ENCODE measurements at places on chromosomes 4 and X.

DNA sequence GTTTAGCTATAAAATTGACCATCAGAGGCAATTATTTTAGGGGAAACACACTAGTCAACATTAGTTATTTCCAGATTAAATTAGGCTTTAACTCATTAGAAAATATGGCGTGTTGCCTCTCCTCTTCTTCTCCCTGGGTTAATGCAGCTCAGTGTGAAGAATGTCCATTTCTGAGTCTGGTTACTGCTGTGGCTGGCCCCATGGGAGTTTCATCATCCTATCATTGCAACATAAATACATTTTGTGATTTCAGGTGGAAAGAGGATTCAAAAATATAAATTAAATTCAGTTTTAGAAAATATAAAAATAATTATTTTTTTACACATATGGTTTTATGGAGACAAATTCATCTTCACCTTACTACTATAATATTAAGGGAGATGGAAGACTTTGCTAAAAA, 288.5 kb upstream of the ARSJ start:
- H3K27me3 ChIP-seq = no peaks in the 10 kb centered on the region
- no peak overlapping the region for H3K4me3 ChIP-seq
- no peaks in the 10 kb centered on the region for H3K4me1 ChIP-seq
- no peak overlapping the region for H3K27ac ChIP-seq

GRCh38 chr4:44646151-44646550, 5.3 kb downstream of the YIPF7 start:
- H3K4me3 ChIP-seq = no peak overlapping the region
- H3K27me3 ChIP-seq = no peaks in the 10 kb centered on the region
- H3K36me3 ChIP-seq = no peaks in the 10 kb centered on the region
- no peak overlapping the region for H3K27ac ChIP-seq

DNA sequence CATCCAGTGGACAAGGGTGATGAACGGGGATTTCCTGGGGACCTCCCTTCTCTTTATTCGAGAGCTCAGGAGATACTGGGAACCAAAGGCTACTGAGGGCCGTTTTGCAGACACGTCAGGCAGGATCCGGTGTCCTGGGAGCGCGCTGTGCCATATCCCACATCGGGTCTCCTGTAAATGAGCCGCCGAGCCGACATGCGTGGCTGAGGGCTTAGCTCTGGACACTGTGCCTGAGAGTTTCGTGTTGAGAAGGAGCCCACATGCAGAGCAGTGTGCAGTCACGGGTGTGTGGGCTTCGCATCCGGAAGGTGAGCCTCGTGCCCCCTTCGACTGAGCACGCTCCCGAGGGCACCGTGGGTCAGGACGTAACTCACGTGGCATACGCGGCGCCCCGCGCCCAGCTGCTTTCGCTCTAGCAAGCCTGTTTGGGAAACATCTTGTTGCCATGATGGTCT, 28.5 kb upstream of the HGFAC start:
- H3K36me3 ChIP-seq = no peaks in the 10 kb centered on the region
- H3K27me3 ChIP-seq = no peaks in the 10 kb centered on the region
- H3K27ac ChIP-seq = no peak overlapping the region
- H3K4me1 ChIP-seq = peaks cover 29% of the 10 kb centered on the region

- no peaks in the 10 kb centered on the region for H3K27me3 ChIP-seq
- DNase-seq = no peak
- no peaks in the 10 kb centered on the region for H3K36me3 ChIP-seq
Measured at GRCh38 chr4:147362938-147363337, 118.0 kb upstream of the EDNRA start.

DNA sequence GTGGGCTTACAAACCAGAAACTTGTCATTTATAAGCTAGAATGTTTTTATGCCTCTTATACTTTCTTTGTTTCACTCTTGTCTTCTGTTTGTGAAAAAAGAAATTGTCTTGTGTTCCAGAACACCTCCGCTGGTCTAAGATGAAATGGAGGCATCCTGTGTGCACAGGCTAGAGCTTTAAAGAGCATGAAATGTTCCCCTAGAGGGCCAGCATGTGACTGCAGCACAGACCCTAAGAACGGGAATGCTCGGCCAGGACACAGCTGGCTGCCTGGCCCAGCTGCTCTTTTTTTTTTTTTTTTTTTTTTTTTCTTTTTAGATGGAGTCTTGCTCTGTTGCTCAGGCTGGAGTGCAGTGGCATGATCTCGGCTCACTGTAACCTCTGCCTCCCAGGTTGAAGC, 33.6 kb downstream of the SETD7 start:
- peak; percentile 36 for DNase-seq
- H3K4me1 ChIP-seq = peaks cover 9% of the 10 kb centered on the region
- H3K27me3 ChIP-seq = no peaks in the 10 kb centered on the region

DNA sequence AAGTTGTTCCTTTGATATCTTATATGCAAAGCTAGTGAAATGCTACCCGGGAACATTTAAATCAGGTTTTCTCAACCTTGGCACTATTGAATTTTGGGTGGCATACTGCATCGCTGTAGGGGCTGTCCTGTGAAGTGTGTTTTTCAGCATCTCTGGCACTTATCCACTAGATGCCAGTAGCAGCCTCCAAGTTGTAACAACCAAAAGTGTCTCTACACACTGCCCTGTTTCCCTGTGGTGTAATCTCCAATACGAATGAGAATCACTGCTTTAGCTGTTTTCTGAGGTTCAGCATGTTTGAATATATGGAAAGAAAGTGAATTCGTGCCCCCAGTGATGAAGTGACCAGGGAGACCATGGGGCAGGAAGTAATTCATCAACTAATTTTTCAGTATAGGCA, 551.6 kb upstream of the PRKX start:
- no peak overlapping the region for H3K27ac ChIP-seq
- H3K36me3 ChIP-seq = no peaks in the 10 kb centered on the region
- DNase-seq = no peak
- no peaks in the 10 kb centered on the region for H3K27me3 ChIP-seq

DNA sequence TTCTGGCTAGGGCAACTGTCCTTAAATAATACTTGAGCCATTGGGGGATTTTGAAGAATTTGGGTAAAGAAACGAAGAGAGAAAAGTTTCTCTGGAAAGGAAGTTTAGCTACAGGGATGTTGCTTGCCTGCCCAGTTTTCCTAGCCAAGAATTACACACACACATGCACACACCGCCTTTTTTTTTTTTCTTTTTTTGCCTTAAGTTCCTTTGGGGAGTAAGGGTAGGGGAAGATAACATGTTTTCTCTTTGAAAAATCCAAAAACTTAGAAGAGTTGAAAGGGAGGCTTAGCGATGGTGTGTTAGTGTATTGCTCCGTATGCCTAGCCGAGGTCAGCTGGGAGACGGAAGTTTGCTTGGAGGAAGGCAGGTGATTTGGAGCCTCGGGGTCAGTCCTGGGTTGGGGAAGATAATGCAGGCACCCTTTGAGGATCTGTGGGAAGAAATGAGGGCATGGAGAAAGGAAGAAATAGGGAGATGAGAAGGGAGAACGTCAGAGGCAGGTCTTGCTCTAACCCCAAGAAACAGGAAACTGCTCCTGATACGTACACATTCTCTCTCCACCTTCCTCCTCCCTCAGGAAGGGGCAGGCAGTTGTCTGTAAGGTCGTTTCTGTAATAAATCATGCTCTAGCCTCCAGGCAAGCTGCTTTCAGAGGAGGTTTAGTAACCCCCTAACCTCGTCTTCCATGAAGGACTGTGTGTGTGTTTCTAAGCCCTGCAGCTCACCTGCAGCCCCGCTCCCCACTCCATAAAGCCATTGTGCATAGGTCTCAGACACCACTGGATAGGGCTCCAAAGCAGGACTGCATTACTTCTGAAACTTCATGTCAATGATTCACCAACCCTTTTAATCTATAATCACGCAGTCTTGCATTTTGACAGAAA, 10.5 kb downstream of the KLF3 start:
- no peak overlapping the region for H3K4me3 ChIP-seq
- DNase-seq = peak; percentile 15
- H3K27ac ChIP-seq = peak overlapping the region; percentile 33
- H3K27me3 ChIP-seq = no peaks in the 10 kb centered on the region
- H3K4me1 ChIP-seq = peaks cover 55% of the 10 kb centered on the region

DNA sequence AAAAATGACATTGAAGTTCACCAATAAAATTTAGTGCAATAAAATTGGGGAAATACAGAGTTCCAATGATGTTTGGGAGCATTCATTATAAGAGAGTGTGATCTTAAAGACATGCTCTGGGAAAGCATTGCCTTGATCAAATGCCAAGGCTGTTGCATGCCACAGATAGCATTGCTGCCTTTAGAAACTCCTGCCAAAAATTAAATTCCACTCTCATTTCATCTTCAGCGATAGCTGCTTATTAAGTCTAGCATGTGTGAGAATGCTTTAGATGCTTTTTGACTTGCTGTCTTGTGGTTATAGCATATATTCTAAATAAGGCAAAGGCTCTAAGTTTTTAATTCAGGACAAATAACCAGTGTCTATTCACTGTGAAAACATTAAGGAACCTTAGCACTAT, 49.3 kb downstream of the NPNT start:
- no peaks in the 10 kb centered on the region for H3K36me3 ChIP-seq
- no peak for DNase-seq
- no peak overlapping the region for H3K27ac ChIP-seq
- no peaks in the 10 kb centered on the region for H3K27me3 ChIP-seq

DNA sequence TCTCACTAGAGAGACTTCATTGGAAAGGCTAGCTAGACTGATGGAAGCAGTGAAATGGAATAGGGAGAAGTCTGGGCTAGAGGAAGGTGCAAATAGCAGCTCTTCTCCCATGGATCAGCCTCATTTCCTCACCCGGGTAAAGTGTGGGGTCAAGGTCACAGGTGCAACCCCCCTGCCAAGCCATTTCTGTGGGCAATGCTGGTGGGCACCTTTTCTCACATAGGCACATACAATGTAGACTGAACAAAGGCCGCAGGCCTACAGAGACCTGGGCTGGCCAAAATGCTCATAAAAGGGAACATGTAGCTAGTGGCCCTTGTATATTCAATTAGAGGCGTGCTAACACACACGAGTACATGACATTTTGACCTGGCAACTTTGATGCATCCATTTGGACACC, 71.5 kb upstream of the EFNB1 start:
- H3K27ac ChIP-seq = no peak overlapping the region
- no peak for DNase-seq
- H3K4me3 ChIP-seq = no peak overlapping the region
- H3K36me3 ChIP-seq = no peaks in the 10 kb centered on the region
- H3K4me1 ChIP-seq = no peaks in the 10 kb centered on the region

GRCh38 chr4:129095811-129096454, at the start of gene C4orf33:
Gene C4orf33, plus strand, starts transcription at chr4:129096152. Its CDS starts 6,459 bp downstream, at chr4:129102611.
- DNase-seq = peak; percentile 90
- H3K4me1 ChIP-seq = peaks cover 16% of the 10 kb centered on the region
- peak within 1 kb of the TSS; percentile 57 for H3K4me3 ChIP-seq
- H3K27ac ChIP-seq = no peak within 1 kb of the TSS
- H3K27me3 ChIP-seq = no peaks in the 10 kb centered on the region

DNA sequence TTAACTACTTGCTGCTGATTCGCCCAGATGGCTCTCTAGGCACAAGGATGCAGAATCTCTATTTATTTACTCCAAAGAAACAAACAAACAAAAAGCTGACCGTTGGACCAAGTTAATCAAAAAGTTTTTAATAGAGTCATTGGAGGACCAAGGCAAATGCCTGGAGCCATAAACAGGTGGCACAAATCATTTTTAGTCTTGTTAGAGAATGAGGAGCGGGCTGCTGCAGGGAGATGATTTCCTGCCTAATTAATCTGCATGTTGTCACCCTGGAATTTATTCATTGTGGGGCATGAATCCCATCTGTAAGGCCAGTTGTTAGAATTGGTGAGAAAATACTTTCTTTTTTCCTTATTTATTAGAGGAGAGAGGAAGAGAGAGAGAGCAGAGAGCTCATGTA, 147.4 kb upstream of the GATB start:
- H3K4me3 ChIP-seq = no peak overlapping the region
- no peaks in the 10 kb centered on the region for H3K36me3 ChIP-seq
- peaks cover 12% of the 10 kb centered on the region for H3K4me1 ChIP-seq
- no peak for DNase-seq

DNA sequence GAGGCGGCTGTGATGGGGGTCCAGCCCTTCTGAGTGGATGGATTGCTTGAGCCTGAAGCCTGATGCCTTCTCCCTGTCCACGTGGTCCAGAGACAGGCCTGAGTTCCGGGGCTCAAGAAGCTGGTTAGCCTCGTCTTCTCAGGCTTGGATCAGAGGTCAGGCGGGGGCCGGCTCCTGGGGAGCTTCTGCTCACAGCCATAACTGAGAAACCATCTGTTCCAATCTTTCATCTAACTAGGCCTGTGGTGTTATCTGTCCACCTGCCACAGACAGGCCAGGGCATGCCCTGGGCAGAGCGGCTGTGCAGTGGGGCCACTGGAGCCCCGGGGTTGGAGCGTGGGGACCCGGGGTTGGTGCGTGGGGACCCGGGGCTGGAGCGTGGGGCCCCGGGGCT, 63.1 kb downstream of the SORCS2 start:
- no peaks in the 10 kb centered on the region for H3K36me3 ChIP-seq
- H3K4me1 ChIP-seq = peaks cover 12% of the 10 kb centered on the region
- no peak for DNase-seq

DNA sequence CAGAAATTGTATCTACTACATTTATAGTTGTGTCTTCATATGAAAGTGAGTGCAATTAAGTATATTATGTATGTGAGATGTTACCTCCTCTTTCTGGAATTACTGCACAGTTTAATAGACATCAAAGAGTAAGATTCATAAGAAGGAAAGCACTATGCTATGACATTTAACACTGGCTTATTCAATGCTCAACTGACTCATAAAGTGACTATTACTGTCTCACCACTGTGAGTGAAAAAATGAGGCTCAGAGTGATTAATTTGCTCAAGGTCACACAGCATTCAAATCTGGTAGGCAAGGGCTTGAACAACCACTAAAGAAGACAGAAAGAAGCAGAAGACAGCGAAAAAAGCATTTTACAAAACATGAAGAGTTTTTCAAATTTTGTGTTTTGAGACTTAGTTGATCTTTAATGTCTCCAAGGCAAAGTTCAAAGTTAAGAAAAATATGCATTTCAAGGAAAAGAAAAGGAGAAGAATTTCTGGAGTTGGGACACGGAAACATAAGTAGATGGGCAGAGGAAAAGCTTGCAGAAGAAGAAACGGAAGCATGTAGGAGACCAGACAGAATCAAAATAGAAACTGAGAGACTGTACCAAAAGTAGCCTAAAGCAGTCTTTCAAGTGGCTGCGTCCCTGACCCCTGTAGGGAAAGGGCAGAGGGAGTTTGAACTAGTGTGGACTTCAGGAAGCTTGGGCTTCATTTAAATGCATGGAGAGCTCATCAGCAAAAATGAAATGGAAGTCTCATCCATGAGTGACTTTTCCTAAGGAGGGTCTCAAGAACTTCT, 66.3 kb downstream of the KCNIP4 start:
- no peak overlapping the region for H3K27ac ChIP-seq
- H3K36me3 ChIP-seq = no peaks in the 10 kb centered on the region
- DNase-seq = no peak
- no peak overlapping the region for H3K4me3 ChIP-seq
- no peaks in the 10 kb centered on the region for H3K27me3 ChIP-seq

DNA sequence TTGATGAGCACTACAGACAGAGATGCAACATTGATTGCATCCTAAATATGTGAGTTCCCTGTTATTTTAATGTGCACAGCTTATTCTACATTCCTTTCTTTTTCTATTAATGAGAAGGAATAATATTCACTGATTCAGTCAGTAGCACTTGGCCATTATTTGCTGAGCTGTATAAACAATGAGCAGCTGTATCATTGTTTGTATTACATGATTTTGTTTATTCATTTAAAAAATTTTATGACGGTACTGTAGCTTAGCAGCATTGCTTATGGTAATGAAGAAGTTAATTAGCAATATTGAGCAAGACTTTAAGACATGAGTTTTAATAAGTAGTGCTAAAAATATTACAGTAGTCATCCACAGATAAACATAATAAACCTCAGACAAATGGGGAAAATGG, 582.0 kb downstream of the ADGRL3 start:
- no peak overlapping the region for H3K4me3 ChIP-seq
- no peak for DNase-seq
